ENCODE measurements at places on chromosomes 16 and 17.
A peak's percentile ranks its signal among the peaks of the same experiment; 100 is the strongest.

- peak; percentile 42 for DNase-seq
These were observed 26.7 kb upstream of the IRX6 start for GRCh38 chr16:55297062-55297909.

DNA sequence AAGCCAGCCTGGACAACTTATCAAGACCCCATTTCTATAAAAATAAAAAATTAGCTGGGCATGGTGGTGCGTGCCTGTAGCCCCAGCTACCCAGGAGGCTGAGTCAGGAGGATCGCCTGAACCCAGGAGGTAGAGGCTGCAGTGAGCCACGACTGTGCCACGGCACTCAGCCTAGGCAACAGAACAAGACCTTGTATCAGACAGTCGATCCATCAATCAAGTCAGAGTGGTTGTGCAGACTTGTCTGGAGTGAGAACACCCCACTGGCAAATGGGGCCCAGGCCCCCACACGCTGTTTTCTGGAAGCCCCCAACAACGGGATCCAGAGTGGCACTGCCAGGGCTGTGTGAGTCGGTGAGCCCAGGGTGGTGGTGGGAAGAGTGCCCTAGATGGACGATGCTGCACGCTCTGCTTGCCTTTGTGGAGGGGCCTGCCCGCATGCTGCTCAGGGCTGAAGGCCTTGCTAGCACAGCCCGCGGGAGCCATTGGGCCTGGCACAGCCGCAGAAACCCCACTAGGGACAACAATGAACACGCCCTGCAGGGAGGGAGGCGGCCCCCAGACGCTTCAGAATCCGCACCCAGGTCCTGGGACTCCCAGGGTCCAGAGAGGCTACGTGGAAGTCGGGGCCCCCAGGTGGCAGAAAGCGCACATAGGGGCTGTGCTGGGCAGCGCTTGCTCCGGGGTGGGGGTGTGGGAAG lies 80.1 kb upstream of the GNG13 start:
- no peak for DNase-seq

DNA sequence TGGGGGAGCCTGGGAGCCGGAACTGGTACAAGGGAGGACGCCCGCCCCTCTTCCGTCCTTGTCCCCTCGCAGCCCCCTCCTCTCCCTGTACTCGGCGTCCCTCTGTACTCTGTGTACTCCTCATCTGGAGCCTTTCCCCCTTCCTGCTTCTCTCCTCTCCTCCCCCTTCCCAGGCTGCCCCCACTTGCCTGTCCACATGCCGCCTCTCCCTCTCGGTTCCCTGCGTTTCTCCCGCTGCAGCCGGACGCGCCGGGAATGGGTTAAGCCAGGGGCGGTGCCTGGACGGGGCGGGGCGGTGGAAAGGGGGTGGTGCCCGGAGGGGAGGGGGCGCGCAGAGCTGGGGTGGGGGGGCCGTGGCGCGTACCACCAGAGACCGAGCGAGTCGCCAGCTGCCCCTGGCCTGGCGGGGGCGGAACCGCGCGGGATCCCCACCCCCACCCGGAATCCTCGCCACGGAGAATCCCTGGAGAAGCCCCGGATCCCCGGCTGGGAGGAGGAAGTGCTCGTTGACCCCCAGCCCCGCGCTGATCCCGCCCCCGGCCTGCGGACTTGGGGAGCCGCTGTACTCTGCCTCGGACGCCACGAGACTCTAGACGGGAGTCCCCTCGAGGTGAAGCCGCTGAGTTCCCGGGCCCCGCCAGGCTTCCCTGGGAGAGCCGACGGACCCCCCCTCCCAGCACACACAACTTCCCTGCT lies 22.6 kb downstream of the GJD3 start:
- DNase-seq = no peak

GRCh38 chr17:81160747-81161453 lies 4.4 kb upstream of the PVALEF start:
- no peak for DNase-seq

DNA sequence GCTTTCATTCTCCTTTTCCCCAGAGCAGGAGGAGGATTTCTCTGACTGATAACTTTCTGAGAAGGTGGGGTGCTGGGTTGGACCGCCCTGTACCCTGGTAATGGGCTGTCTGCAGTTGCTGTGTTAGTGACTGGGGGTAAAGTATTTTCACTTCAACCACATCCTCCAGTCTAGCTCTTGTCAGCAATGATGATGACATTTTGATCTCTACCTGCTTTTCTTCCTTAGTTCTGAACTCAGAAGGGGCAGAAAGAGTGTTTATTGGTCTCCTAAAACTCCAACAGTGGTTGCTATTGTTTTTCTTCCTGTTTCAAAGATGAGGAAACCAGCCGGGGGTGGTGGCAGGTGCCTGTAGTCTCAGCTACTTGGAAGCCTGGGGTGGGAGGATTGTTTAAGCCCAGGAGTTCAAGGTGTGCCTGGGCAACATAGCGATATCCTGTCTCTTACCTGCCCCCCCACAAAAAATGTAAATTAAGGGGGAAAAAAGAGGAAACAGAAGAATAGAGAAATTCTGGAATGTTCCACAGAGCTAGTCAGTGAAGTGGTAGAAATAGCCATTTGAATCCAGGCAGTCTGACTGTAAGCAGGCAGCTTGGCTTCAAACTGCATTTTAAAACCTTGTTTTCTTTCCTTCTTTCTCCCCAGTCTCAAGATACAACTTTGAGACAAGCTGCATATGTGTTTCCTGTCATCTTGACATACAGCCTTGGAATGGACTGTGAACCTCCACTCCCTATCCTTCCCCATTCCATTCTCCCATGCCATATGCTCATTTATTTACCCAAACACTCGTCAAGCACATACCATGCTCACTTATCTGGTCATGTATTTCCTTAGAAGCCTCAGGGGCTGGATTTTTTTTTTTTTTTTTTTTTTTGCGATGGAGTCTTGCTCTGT lies 3.3 kb upstream of the N4BP1 start:
- DNase-seq = no peak

DNA sequence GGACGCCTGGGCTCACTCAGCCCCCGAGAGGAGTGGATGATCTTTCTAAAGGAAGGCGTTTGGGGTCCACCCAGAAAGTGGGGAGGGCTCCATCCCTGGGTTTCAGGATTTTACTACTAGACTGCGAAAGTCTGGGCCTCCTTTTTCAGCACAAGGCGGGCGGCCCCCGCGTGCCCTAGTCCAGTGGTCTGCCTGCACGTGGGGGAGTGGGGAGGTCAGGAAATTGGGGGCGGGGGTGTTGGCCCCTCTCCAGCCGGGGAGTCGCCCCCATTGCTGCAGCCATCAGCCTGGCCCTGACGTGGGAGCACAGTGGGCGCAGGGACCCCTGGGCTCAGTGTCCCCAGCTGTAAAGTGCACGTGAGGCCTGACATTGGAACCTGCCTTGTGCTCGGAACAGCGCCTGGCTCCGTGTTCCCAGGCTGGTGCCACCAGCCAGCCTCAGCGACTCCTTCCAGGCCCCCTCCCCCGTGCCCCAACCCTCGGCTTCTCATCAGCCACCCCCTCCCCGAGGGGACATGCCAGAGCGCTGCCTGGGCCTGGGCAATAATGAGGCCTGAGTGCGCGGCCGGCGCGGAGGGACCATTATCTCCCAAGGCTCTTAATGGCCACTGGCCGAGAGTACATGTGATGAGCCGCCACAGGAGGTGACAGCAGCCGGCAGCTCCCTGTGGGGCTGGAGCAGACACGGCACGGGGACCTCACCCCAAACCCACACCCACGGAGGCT lies 2.4 kb upstream of the C1QTNF8 start:
- DNase-seq = no peak

GRCh38 chr16:57703416-57704010 lies 8.9 kb downstream of the DRC7 start:
- no peak for DNase-seq

Data from renal cortex interstitium (tissue), 15 donors.